T-cell (primary cell): ENCODE measurements at places on chromosomes 3 and 15. TPM values are rescaled to one million over a fixed set of nuclear protein-coding genes. Genes with fewer than 3 reads are reported as not detected.

Gene CACNA1D
- total RNA-seq: 0.47 TPM

GRCh38 chr3:150545419-150546225 lies 674 bp downstream of the SERP1 start:
- DNase-seq: no peak

- no peak for DNase-seq
These were observed 28.5 kb downstream of the ACKR4 start for GRCh38 chr3:132625613-132626012.

DNA sequence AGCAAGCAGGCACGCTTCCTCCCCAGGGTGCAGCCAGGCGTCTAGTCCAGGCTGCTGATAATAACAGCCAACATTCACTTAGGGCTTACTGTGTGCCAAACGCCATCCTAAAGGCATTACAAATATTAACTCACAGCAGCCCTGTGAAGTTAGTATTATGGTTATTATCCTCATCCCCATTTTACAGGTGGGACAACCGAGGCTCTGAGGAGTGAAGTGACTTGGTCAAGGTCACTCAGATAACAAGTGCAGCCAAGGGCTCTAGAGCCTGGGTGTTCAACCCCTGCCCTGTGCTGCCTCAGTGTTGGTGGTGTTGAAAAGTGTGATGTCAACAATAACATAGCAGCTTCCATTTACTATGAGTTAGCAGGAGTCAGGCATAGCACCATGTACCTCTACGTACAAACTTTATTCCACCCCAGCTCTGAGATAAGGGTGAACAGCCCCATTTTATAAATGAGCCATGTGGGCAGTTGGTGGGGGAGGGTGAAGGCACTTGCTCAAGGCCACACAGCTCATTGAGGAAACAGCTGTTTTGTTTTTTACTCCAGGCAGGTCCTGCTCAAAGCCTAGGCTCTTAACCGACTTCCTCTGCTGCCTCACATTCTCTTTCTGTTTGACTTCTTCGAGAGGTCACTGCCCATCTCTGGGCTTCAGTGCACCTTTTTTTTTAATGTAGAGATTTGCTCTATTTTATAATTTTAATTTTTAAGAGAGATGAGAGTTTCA lies 24.0 kb upstream of the TRH start:
- DNase-seq: no peak

DNA sequence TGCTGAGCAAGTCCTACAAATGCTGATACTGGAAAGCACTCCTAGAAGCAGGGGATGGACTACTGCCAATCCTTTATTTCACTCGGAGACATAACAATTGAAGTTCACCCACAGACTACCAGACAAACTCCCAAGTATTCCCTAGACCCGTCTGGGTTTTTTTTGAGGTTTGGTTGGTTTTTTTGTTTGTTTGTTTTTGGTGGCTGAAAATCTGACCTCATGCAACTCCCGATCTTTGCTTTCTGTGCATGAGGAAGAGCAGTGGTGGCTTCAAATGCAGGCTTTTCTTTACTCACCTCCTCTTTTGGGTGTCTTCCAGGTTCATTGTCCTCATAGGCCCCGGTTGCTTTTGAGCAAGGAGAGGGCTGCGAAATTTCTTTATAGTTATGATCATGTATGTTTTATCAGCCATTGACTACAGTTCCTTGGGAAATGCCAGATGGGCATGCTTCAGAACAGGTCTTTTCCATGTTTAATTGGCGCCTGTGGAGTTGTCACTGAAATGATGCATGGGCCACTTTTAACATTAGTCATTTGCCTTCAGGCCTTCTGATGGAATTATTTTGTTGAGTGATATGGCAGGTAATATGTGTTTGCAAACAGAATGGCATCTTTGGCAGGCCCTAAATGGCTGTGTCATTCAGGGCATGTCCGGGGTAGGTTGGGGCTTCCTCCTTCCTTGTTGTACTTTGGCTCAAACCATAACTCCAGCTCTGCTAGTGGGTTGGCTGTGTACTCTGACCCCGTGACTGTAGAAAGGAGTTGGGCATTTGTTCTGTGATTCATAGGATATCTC lies 81.3 kb upstream of the ZBED2 start:
- no peak for DNase-seq

DNA sequence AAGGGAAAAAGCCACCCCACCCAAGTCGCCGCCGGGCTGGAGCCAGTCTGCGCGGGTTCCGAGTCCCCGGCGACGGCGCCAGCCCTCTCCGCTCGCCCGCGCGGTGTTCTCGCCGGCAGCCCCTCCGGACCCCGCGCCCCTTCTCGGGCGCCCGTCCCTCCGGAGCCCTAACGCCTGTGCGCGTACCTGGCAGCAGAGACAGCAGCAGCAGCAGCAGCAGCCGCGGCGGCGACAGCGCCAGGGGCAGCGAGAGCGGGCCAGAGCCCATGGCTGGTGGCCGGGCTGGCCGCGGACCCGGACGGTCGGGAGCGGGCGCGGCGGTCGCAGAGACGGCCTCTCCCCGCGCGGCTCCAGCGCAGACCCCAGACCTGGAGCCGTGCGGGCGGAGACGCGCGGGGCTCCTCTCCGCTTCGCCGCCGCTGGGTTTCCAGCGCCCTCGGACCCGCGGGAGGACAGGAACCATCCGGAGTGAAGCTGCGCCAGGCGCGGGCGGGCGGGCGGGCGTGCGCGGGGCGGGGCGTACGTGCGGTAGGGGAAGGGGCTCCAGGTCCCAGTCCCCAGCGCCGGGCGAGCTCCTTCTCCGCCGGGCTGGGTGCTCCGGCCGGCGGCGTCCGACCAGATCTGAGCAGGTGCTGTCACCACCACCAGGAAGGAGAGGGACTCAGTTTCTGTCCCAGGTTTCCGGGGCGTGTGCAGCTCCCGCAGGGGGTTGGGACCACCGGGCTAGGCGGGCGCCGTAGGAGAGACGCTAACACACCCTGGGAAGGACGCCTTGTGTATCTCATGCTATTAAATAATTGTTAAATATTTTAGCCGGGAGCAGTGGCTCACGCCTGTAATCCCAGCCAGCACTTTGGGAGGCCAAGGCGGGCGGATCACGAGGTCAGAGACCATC lies at the start of gene CHRNA3:
TSS of gene CHRNA3 (minus strand) at position 470 of the 895 bp plus-strand sequence. CDS start at position 268, 202 bp downstream.
- no peak for DNase-seq

Gene SLC30A4
- 4.1 TPM for total RNA-seq

DNA sequence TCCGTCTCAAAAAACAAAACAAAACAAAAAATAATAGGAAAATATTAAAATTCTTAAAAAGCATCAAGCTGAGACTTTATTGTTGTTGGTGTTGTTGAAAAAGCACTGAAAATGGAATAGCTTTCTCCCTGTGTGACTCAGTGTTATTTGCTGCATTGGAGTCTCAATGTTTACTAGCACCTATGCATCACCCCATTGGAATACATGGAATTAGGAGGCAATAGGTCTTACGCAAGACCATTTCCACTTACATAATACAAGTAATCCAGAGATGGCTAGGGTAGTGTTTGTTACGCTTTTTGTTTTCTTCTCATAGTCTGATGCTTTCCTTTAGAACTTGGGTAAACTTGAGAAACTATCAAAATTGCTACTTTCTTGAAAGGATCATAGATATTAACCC lies 15.2 kb downstream of the GXYLT2 start:
- no peak for DNase-seq
